Endothelial cell of umbilical vein (primary cell): ENCODE measurements at places on chromosomes 7 and 10. TPM values are rescaled to one million over a fixed set of nuclear protein-coding genes. Genes with fewer than 3 reads are reported as not detected.
A peak's percentile ranks its signal among the peaks of the same experiment; 100 is the strongest.

DNA sequence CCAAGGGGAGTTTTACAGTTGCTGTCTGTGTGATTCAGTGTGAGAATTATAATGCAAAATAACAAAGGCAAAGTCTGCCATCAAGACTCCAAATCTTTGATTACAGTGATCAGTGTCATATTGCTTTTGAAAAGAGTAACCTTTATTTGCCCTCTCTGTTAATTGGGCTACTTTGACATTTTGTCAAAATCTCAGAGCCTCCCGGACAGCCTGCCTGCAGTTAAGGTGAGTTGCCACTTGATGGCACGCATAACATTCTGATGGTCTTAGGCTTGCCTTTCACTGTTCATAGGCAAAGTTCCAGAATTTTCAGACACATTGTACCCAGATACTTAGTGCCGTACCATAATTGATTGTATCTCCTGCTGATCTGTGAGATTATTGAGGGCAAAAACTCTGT, 253.5 kb downstream of the ABCA13 start:
- DNase-seq: no peak
- no peak overlapping the region for H3K27ac ChIP-seq
- H3K27me3 ChIP-seq: no peaks in the 10 kb centered on the region
- H3K4me3 ChIP-seq: no peak overlapping the region
- no peaks in the 10 kb centered on the region for H3K36me3 ChIP-seq
- no peaks in the 10 kb centered on the region for H3K4me1 ChIP-seq

GRCh38 chr7:158779061-158780000, 50.0 kb downstream of the ESYT2 start:
- no peaks in the 10 kb centered on the region for H3K27me3 ChIP-seq
- peaks cover 6% of the 10 kb centered on the region for H3K36me3 ChIP-seq
- H3K27ac ChIP-seq: no peak overlapping the region
- DNase-seq: peak; percentile 21
- peaks cover 12% of the 10 kb centered on the region for H3K4me1 ChIP-seq

- peak; percentile 15 for DNase-seq
- no peaks in the 10 kb centered on the region for H3K27me3 ChIP-seq
- no peak overlapping the region for H3K27ac ChIP-seq
- H3K4me3 ChIP-seq: no peak overlapping the region
- peaks cover 18% of the 10 kb centered on the region for H3K4me1 ChIP-seq
Observed at GRCh38 chr7:96670338-96671289, 39.0 kb downstream of the SEM1 start.

- no peaks in the 10 kb centered on the region for H3K4me1 ChIP-seq
- H3K27me3 ChIP-seq: no peaks in the 10 kb centered on the region
- no peaks in the 10 kb centered on the region for H3K36me3 ChIP-seq
- H3K27ac ChIP-seq: no peak overlapping the region
Observed at GRCh38 chr10:120557311-120557710, 100.3 kb downstream of the PLPP4 start.

GRCh38 chr7:103764901-103765300, 224.6 kb downstream of the RELN start:
- no peaks in the 10 kb centered on the region for H3K4me1 ChIP-seq
- no peaks in the 10 kb centered on the region for H3K36me3 ChIP-seq
- no peak overlapping the region for H3K4me3 ChIP-seq
- H3K27ac ChIP-seq: no peak overlapping the region
- no peak for DNase-seq

GRCh38 chr10:68828833-68829232, 1.5 kb downstream of the STOX1 start:
- no peak overlapping the region for H3K4me3 ChIP-seq
- peaks cover 13% of the 10 kb centered on the region for H3K27me3 ChIP-seq
- H3K27ac ChIP-seq: no peak overlapping the region
- no peaks in the 10 kb centered on the region for H3K36me3 ChIP-seq
- DNase-seq: no peak

GRCh38 chr10:132982301-132982989, 40.1 kb upstream of the CFAP46 start:
- no peak overlapping the region for H3K27ac ChIP-seq
- no peaks in the 10 kb centered on the region for H3K4me1 ChIP-seq
- no peak for DNase-seq
- no peak overlapping the region for H3K4me3 ChIP-seq

DNA sequence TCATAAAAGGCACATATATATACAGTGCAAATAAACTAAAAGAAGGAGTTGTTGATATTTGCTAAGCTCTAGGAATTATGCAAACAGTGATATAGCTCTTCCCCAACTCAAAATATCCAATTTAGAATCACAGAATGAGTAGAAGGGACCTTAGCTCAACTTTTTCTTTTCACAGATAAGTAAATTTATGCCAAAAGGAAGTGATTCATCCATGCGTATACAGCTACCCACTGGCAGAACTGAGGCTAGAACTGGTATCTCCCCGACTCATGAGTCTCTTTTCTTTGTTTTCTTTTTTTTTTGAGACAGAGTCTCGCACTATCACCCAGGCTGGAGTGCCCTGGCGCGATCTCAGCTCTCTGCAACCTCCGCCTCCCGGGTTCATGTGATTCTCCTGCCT, 54.2 kb upstream of the SVIL start:
- no peak overlapping the region for H3K4me3 ChIP-seq
- peaks cover 49% of the 10 kb centered on the region for H3K4me1 ChIP-seq
- no peaks in the 10 kb centered on the region for H3K27me3 ChIP-seq
- peak overlapping the region; percentile 61 for H3K27ac ChIP-seq

- DNase-seq: no peak
- H3K4me1 ChIP-seq: no peaks in the 10 kb centered on the region
- no peak overlapping the region for H3K27ac ChIP-seq
- H3K27me3 ChIP-seq: no peaks in the 10 kb centered on the region
- H3K4me3 ChIP-seq: no peak overlapping the region
- no peaks in the 10 kb centered on the region for H3K36me3 ChIP-seq
Observed at GRCh38 chr10:21895932-21896331, 107.6 kb downstream of the DNAJC1 start.

DNA sequence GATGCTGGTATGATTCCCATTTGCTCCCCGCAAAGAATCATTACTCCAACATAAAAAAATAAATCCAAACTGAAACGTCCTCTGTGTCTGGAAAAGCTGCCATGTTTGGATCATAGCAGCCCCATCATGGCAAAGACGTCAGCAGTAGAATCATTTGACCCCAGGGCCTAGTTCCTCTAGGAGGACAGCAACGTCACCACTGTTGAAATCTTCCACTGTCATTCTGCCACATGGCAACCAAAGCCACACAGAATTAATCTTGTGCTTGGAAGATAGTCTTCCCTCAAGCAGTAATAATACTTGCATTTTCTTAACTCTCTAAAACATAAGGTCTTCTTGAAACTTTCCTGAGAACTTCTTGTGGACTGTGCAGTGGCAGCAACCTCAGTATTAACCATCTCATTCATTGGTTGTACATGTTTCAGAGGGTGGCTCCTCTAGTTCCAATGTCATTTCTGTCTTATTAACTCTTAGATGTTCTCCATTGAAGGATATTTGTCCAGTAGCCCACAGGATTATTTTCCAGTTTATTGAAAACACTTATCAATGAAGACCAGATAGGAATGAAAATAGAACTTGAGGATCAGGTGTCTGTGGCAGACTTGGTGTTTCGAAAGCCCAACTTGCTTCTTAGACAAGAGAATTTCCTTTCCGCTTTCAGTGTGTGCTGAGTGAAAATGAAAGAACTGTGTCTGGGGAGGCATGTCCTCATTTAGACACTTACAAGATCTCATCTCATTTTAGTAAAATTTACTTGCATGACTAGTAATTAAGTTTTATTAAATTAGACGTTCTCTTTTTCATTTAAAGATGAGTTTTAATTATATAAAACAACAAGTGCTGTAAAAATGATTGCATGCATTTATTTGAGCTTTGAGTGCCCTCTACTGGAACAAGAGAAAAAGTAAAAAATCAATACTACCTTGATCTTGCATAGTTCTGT, 28.9 kb upstream of the INHBA start:
- H3K4me1 ChIP-seq: no peaks in the 10 kb centered on the region
- no peak overlapping the region for H3K4me3 ChIP-seq
- H3K27ac ChIP-seq: no peak overlapping the region

DNA sequence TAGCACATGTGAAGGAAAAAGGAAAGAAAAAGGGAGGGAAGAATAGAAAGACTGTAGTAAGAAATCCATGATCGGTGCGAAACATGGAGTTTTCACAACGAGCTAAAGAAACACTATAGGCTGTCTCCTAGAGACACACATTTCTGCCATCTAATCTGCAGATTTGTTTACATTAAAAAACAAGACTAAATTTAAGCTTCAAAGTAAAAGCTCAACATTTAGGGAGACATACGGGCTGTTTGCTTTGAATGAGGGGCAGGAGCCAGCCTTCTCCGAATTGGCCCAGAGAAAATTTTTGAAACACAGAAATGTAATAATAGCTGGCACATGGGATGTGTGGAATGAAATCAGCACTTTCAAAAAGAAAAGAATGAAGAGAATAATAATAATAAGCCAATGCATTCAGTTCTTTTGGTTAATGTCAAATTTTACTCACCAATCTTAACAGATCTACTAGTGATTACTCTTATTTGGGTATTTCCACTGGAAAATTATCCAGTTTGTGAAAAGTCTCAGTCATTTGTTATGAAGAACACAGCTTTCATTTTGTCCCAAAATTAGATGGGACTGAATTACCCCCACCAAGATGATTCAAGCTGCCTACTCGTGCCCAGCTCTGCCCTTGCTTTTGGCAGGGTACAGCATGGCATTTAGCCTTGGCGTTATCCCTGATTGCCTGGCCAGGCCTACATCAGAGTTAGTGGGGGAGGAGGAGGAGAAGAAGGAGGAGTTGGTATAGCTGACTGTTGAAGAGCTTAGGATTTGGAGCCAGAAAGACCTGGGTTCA, 47.1 kb downstream of the MTURN start:
- H3K4me1 ChIP-seq: no peaks in the 10 kb centered on the region
- no peaks in the 10 kb centered on the region for H3K36me3 ChIP-seq
- no peaks in the 10 kb centered on the region for H3K27me3 ChIP-seq
- H3K27ac ChIP-seq: no peak overlapping the region
- no peak overlapping the region for H3K4me3 ChIP-seq
- DNase-seq: no peak

DNA sequence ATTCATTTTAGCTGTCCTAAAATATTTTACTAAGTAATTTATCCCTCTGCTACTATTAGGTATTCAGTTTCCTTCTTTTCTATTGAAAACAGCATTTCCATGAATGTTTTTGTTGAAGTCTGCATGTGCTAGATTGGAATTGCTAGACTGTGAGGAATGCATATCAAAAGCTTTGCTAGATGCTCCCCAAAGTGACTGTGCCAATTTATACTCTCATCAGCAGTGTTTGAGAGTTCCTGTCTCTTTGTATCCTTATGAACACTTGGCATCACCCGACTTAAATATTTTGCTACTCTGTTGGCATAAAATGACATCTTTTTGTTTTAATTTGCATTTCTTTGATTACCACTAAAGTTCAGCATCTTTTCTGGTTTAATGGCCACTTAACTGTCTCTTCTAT, 45.0 kb upstream of the PRR15 start:
- H3K36me3 ChIP-seq: no peaks in the 10 kb centered on the region
- DNase-seq: no peak
- no peaks in the 10 kb centered on the region for H3K27me3 ChIP-seq
- H3K27ac ChIP-seq: no peak overlapping the region
- H3K4me1 ChIP-seq: no peaks in the 10 kb centered on the region
- no peak overlapping the region for H3K4me3 ChIP-seq

DNA sequence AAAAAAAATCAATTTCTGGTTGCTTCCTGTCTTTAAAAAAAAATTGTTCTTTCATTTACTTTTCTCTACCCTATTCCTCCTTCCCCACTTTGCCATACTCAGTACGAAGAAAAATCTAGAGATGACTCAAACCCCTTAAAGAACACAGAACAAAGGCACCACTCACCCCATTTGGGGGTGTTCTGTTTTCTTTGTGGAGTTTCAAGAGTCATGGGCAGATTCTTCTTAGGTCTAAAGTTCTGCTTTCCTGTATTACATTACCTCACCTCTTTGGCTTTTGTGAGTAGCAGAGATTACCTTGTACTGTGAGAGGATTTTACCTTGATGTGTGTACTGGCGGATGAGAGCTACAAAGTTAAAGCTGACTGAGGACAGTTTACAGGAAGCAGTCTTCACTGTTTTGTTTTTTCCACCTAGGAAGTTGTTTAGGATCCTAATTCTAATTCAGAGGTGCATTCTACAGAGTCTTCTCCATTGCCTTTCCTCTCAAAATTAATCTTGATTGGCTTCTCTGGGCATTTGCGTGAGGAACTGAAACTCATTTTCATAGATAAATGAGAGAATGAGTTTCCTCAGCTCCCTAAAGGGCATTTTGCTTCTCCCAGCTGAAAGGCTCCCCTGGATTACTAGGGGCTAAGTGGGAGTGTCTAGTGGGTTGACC, 20.7 kb downstream of the AVL9 start:
- H3K4me3 ChIP-seq: no peak overlapping the region
- H3K36me3 ChIP-seq: no peaks in the 10 kb centered on the region

DNA sequence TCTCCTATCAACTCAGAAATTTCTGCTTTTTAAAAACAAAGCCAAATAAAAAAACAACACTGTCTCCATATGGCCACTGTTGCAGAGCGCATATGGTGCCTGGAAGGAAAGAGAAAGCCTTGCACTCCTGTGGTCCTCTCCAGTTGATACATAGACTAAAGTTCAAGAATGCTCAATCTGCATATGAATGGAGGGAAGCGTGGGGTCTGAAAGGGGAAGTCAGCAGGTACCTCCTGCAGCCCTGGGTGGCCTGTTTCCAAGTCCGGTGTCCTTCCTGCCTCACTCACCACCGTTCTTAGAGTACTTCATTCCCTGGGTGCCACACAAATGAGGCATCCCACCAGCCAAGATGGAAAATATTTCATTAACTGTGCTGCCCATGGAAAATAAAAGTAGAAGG, 138.3 kb upstream of the PALS2 start:
- no peak for DNase-seq
- no peak overlapping the region for H3K27ac ChIP-seq
- no peaks in the 10 kb centered on the region for H3K27me3 ChIP-seq
- H3K4me1 ChIP-seq: no peaks in the 10 kb centered on the region
- H3K36me3 ChIP-seq: no peaks in the 10 kb centered on the region

- H3K27ac ChIP-seq: no peak overlapping the region
- no peaks in the 10 kb centered on the region for H3K27me3 ChIP-seq
- DNase-seq: no peak
- H3K4me3 ChIP-seq: no peak overlapping the region
Observed at GRCh38 chr10:3473271-3473670, 300.7 kb upstream of the PITRM1 start.

Gene NRP1
- 245 and 306 TPM in 2 replicates for total RNA-seq

Gene AEBP1
- total RNA-seq: 47.7 and 48.0 TPM in 2 replicates

Gene CALHM1
- not detected in 2 replicates for total RNA-seq

Gene GIMAP2
- 26.2 and 27.9 TPM in 2 replicates for total RNA-seq

Gene CALCR
- total RNA-seq: not detected in 2 replicates

Gene GDF2
- total RNA-seq: not detected in 2 replicates

Gene LRRTM3
- total RNA-seq: not detected in 2 replicates

Gene GATA3
- total RNA-seq: 30.9 and 33.0 TPM in 2 replicates
